ENCODE measurements at places on chromosomes 13 and 19.

GRCh38 chr19:57282011-57282643 lies 1.8 kb downstream of the ZNF460 start:
- no peak for DNase-seq

GRCh38 chr19:34402074-34402600 lies 2.1 kb upstream of the PDCD2L start:
- no peak for DNase-seq

DNA sequence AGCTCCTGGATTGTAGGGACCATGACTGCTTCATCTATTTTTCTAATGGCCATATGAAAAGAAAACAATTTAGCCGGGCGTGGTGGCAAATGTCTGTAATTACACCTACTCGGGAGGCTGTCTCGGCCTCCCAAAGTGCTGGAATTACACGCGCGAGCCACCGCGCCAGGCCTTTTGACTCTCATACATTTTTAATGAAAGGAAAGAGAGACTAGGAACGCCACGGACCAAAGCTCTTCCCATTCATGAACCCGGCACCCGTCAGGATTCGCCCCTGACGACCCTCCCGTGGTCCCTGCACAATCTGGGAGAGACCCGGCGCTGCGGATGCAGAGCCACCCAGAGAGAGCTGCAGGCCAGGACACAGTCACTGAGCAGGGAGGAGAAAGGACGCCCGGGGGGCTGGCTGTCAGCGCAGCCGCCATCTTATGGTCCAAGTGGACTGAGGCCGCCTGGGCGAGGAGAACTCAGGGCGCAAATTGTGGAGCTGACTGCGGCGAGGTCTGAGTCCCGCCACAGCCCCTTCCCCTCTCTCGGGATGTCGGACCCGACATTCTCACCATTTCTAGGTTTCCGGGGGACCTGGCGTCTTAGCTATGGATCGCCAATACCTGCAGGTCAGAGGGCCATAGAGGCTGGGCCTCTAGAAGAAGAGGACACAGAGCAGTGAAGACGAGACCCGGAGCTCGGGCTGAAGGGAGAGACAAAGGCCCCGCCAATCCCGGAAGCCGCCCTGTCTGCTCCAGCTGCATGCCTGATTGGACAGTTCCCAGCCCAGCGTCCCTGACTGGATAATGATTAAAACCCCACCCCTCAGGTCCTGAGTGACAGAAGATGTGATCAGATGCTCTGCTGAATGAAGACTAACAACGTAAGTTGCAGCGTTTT lies at the start of gene ZNF681:
Gene ZNF681, minus strand, starts transcription at position 705 of the 888 bp plus-strand sequence. Its CDS starts 142 bp downstream, at position 563.
- DNase-seq = peak; percentile 93

DNA sequence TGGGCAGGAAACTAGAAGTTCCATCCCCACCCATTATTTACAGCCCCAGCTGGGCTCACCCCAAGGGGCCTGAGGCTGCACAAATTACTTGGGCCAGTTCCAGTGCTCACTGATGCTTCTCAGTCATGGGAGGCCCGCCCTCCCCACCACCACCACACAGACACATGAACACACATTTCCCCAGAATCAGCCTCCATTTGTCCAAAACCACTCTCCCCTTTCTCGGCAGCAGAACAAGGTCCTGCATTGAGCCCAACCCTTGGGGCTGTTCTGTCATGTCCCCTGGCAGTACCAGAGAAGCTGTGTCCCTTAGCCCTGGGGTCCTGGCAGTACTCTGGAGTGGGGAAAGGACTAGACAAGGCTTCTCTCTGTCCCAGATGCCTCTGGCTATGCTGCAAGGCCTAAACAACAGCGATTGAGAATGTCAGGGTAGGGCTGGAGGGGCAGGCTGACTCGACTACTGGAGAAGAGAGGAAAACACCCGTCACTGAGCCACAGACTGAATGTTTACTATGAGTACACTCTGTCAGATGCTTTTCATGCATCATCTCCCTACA lies 21.8 kb downstream of the SAMD4B start:
- no peak for DNase-seq

DNA sequence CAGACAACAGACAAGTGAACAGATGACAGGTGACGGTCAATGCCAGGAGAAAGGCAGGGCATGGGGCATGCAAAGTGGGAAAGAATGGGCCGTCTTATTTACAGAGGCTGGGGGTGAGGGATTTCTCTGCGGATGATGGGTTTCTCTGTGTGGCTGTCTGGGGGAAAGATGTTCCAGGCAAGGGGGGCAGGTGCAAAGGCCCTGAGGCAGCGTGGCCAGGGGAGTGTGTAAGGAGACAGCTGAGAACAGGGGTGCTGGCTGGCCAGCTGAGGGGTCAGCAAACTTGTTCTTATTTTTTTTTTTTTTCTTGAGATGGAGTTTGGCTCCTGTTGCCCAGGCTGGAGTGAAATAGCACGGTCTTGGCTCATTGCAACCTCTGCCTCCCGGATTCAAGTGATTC lies 21.8 kb upstream of the RANBP3 start:
- DNase-seq = no peak

DNA sequence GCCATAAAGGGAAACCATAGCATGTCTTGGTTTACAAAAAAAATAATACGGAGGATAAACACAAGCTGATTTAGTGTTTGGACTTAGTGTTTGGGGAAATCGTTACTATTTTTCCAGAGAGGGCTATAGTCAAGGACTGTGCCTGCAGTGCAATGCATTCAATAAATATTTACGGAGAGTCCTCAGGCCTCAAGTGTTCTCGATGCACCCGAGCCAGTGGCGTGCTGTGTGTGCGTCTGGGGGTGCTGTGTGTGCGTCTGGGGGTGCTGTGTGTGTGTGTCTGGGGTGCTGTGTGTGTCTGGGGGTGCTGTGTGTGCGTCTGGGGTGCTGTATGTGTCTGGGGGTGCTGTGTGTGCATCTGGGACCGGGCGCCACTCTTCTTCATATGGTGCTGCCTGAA lies 71.7 kb upstream of the GTF3A start:
- no peak for DNase-seq

GRCh38 chr19:17671906-17672305 lies 16.2 kb downstream of the UNC13A start:
- peak; percentile 40 for DNase-seq

DNA sequence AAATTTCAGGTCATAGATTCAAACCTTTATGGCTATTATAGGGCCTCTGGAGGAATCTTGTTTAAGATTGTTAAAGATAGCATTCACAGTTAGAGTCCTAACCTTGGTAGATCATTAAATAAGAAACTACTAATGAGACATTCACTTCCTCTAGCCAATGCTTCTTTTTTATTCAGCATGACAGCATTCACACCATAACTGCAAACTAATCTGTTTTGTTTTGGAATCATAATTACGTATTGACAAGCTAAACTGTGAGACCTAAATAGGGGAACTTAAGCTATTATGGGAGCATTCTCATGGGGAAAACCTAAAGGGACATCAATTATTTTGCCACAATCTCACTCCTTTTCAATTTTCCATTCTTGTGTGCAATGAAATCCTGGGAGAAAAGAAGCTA lies 653.8 kb downstream of the PCDH9 start:
- DNase-seq = no peak

DNA sequence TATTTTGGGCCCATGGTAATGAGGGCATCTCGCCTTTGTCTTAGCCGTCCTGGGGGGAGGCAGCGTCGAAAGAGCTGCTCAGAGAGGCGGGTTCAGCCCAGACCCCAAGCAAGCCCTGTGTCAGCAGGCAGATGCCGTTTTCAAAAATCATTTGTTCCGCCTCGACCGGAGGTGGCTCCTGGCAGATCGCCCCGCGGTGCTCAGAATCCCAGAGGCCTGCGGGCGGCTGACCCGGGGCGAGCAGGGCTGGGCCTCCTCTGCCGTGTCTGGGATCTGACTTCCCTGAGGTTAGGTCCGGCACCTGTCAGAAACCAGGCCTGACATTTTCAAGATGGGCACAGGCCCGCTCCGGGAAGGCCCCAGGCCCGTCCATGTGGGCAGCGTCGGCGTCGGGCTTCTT lies 36.1 kb downstream of the CRTC1 start:
- no peak for DNase-seq

DNA sequence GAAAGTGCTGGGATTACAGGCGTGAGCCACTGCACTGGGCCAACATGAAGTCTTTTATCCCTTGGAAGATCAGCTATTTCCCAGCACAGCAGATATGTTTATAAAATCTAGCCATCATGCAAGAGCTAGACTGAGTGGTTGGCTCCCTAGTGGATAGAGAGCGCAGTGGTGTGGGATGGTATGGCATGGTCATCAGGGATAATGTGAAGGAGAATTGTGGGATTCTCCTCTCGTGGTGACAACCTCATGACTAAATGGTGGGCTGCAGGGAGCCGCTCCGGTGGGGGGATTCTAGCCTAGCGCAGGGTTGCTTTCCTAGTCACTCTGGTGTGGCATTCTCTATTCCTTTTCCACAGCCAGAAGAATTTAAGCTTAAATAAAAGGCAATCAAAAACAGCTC lies 43.3 kb upstream of the GPI start:
- DNase-seq = no peak

DNA sequence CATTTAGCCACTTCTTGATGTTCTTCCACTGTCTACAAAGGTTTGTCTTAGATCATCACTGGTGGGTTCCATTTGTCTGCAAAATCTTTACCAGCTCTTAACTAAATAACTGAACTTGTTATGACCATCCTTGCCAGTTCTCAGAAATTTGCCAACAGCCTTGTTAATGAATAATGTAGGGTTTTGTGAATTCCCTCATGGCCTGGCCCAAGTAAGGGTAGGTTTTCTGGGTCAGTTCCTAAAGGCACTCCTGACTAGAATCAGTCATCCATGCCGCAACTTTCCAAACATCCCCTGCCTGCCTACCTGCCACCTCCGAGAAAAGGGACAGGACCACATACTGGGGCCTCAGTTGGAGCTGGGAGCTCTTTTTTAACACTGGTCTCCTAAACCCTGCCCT lies 4.0 kb downstream of the COL4A1 start:
- no peak for DNase-seq

- no peak for DNase-seq
These were observed 10.2 kb upstream of the CBLC start for GRCh38 chr19:44767295-44768180.

DNA sequence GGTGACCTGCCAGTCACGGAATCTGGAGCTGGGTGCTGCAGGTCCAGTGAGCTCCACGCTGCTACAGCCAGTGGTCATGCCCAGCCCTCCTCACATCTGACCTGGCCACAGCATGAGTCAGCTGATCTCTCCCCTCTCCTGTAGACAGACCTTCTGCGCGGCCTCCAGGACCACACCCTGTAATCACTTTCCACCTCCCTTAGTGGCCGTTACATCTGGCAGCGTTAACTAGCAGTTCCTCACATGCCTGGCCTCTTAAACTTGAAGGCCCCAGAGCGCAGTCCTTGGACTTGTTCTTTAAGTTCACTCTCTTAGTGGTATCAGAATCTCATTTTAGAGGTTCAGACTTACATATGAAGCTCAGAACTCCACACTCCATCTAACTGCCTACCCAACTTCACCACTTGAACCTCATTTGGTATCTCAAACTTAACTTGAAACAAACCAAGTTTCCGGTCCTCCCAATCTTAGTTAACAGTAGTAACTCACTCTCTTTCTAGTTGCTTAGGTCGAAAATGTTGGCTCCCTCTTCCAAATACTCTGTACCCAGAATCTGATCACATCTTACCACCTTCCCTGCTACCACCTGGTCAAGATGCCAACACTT lies 22.7 kb downstream of the MIPEP start:
- no peak for DNase-seq

DNA sequence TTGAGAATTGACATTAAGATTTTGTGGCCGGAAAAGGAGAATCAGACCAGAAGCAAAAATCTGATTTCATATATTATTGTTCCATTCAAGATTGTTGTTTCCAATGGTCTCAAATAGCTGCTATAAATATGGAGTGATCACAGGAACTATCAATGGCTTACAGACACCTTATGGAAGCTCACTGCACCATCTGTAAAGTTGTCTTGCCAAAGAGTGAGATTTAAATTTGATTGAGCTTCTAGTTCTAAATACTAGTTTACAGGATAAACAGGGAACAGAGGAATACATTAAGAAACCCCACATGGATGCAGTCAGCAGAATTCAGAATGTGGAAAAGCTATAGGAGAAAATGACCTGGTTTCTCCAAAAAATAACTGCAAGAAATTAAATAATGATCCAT lies 47.0 kb upstream of the CALM3 start:
- DNase-seq = no peak

DNA sequence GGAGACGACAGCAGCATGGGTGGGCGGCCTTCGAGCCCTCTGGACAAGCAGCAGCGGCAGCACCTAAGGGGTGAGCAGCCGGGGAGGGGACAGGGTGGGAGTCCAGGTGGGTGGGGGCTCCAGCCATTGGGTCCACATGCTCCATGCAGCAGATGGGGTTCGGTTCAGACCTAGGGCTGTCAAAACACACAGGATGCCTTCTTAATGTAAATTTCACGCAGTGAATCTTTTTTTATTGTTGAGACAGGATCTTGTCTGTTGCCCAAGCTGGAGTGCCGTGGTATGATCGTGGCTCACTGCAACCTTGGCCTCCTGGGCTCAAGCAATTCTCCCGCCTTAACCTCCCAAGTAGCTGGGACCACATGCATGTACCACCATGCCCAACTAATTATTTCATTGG lies 15.9 kb downstream of the PGLS start:
- DNase-seq = no peak

DNA sequence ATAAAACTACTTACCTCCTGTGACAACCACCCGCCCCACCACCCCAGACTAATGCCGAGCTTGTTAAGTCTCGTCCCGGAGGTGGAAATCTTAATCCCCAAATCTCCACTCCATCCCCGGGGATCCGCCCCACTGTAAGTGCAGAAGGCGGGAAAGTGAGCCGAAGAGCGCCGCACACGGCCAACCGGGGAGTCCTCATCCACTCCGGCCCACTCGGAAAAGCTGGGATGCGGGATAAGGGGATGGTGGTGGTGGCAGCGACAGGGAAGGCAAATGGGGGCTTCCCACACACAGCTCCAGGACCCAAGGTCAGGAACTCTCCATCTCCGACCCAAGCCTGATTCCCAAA lies 621 bp downstream of the FBL start:
- no peak for DNase-seq

- DNase-seq = no peak
These were observed 75.7 kb downstream of the DPF1 start for GRCh38 chr19:38148337-38148736.

DNA sequence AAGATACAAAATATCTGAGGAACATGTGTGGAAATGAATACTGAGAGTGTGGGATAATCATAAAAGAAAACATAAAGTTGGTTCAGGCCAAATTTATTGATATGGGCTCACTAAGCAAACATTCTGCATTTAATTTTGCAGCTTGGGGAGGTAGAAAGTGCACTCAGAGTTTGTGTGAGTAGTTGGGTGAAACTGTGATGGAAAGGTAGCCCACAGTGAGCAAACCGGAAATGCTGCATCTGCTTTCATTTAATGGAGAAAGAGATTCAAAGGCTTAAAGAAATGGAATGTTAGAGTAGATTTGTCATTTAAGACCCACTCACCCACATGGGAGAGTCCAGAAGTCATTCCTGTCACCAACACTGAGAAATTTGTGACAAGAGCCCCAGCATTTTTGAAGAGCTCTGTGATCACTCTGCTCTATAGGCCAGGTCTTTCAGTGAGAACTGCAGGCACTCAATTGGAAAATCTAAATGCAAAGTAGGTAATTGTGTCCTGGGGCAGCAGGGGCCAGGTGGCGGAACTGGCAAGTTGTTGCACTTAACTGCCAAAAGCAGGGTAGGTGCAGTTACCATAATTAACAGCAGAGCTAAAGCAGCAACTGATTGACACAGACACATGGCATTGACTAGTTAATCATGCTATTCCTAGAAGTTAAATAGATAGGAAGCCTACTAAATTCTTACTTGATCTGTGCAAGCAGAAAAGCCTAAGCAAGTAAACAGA lies 1228.3 kb upstream of the PCDH20 start:
- no peak for DNase-seq

GRCh38 chr13:80555796-80556678 lies 215.1 kb upstream of the SPRY2 start:
- DNase-seq = no peak

Data from CD4-positive, CD25-positive, alpha-beta regulatory T cell (primary cell).